ENCODE measurements at places on chromosomes 11 and 22.

GRCh38 chr11:121892863-121893262 is 223.2 kb downstream of the BLID start:
- no peak for DNase-seq

- peak; percentile 27 for DNase-seq
Measured at GRCh38 chr11:47724041-47724729, 9.0 kb upstream of the AGBL2 start.

DNA sequence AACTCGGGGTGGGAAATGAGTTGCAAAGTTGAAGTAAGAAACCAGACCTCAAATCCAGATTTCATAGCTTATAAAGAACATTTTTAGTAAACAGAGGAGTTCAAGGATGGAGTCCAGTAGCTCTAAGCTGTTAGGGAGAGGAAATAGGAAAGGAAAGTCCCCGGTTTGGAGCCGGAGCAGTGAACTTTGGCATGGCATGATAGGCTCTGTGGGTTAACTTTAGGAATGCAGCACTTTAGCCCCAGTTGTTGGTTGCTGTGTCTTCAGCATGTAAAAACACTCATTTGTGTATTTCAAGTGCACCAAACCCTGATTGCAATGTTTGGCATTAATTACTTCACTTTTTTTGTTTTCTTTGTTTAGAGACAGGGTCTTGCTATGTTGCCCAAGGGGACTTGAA is 8.6 kb upstream of the PIK3IP1 start:
- DNase-seq, result no peak

DNA sequence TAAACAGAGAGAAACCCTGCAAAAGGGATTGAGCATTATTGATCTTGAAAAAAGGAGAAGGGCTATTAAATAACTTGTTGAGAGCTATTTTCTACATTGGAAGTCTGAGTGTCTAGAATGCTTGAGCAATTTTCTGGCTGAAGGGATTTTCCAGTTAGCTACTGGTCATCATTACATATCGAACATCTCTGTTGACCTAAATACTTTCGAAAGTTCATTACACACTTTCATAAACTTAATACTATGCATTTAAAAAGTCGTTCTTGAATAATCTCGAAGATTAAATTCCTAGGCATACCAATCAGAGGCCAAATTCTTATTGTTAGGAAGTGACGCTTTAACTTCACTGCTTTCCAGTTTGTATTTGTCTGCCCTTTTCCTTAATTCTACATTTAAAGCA is 13.7 kb downstream of the ETS1 start:
- no peak for DNase-seq

DNA sequence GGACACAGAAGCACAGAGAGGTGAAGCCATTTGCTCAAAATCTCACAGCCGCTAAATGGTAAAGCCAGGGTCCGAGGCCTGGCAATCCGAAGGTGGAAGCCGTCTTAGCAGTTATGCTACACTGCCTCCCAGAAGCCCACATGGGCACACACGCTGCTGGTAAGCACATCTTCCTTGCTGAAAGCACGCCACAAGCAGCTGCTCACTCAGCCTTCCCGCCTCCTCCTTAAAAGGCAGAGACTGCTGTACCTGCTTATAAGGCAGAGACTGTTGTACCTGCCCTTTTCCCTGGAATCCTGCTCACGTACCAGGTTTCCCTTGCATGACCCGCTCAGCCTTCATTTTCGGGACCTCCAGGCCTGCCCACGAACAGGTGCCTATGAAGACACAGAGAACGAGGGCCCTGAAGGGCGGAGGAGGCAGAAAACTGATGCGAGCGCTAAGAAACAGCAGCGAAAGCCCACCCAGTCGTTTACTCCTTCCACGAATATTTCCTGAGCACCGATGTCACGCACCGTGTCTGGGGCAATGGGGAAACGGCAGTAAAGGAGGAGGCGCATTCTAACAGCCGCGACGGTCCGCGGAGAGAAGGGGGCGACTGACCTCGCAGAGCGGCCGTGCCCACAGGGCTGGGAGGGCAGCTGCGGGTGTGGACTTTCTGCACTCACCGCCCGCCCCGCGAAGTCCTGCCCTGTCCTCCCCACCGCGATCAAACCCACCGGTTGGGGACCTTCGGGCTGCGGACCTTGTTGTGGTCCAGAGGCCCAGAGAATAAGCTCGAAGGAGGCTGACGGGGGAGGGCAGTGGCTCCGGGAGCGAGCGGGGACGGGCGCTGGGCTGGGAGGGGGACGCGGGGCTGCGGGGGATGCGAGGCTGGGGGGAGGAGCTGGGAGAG is 13.0 kb downstream of the SPATA19 start:
- DNase-seq, result no peak

DNA sequence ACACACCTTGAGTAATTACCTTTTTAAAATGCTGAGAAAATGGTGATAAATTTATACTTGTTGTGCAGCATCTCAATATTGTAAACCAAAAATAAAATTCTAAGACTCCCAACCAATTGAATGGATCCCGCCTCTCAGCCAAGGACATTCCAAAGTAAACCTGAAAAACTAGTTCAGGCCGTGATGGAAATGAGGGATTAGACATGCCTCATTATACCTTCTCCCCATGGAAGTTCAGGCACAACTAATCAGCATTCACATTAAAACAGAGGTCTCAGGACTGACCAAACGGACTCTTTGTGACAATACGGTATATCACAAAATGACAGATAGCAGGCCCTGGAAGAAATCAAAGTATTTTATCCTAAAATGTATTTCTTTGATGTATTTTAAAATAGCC is 907.4 kb upstream of the RAG2 start:
- no peak for DNase-seq

DNA sequence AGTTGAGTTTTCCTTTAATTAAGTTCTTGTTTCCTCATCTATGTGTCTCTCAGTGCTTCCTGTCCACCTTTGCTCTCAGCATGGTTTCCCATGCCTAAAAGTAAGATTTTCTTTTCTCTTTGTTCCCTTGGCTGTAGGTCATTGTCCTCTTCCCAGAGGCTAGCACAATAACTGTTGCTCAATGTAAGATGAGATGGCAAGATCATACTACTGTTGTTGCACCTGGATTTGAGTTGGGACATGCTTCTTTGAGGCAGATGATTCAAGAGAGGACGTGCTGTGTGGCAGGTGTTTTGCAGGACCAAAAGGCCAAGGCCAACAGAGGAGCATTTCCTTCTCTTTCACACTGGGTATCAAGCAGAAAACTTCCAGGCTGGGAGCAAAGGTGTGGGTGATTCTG is 11.3 kb upstream of the NELL1 start:
- no peak for DNase-seq

DNA sequence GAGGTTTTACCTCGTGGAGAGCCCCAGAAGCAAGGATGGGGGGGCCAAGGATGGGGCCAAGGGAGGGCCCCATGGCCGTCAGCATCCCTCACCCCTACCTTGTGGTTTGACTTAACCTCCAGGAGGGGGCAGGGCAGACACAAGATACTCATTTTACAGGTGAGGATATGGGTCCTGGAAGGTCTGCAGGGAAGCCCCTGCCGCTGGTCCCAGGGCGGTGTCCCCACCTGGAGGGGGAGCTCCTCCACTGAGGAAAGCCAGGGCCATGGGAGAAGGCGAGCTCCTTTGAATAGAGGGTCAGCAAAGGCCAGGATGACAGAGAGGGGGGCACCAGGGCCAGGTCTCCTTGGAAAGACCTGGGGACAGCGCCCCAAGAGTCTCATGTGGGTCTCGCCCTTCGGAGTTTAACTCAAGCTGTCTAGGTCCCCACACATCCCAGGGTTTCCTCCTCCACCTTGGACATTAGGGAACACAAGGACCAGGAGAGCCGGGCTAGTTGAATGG is 5.9 kb upstream of the ADORA2A start:
- DNase-seq, result no peak

- no peak for DNase-seq
Measured at GRCh38 chr22:17451316-17451715, 82.1 kb downstream of the CECR2 start.

GRCh38 chr22:24105631-24106030 is 75.7 kb upstream of the SUSD2 start:
- DNase-seq, result no peak

DNA sequence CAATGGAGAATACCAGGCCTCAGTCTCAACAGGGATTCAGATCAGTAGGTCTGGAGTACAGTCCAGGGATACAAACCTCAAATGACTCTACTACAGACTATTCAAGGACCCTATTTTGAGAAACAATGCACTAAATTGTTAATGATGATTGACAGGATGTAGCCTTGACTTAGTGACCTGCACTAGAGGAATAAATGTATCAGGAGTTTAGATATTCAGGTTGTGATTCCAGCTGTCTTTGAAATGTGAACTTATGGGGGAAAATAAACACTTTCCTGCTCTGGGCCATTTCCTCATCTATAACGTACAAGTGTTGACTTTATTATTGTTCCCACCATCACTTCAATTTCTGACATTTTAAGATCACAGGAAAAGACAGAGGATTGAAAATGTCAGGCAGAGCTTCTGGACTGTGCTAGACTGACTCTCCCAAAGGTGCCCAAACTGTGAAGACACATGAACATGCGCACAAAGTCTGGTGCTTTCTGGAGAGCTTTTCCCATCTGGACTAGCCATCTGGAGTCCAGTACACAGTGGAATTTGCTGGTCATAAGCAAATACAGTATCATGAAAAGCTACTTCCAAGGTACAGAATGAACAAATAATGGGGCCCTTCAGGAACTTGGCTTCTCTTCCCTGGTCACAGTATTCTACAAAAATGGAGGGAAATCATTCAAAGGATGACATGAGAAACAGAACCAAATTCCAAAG is 110.4 kb downstream of the USP35 start:
- DNase-seq, result no peak

DNA sequence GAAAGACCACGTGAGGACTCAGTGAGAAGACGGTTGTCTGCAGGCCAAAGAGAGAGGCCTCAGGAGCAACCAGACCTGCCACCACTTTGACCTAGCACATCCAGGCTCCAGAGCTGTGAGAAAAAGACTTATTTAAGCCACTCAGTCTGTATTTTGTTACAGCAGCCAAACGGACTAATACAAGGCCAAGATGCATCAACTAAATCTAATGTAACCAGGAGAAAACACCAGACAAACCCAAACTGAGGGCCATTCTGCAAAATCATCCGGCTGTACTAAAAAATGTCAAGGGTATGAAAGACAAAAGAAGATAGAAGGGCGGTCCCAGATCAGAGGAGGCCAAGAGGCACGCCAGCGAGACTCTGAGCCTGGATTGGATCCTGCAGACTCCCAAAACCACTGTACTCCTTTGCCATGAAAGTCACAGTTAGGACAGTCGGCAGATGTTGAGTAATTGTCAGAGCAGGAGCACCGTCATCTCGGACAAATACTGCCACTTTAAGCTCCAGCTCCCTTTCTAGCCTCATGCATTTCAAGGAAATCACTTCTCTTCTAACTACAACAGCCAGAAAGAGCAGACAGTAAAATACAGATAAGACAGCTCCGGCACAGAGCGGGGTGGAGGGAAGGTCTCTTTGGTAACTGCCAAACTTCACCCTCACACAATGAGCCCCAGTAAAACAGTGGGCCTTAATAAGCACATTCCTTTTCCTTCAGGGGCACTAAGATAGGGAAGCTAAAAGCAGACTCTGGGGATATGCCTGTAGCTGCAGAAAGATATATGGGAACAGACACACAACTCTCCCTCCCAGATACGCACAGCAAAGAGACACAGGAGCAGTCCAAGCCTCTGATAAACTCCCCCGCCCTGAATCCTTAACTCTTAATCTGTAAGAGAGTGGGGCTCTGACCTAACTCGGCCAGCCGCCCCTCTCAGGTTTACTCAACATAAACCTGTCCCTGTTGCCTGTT is 3.5 kb upstream of the ZP1 start:
- DNase-seq, result no peak

DNA sequence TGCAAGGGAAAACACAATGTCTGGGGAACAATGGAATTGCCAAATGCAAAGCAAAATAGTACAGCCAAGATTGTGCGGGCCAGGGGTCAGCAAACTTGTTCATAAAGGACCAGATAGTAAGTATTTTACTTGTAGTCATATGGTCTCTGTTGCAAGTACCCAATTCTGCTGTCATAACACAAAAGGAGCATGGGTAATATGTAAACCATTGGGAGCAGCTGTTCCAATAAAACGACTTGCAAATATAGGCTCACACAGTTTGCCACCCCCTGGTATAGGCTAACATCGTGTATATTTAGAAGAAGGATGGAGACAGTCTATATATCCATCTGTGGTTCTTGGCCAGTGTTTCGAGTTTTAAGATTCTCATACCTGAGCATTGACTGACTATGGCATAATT is 15.6 kb downstream of the SDHAF2 start:
- DNase-seq, result no peak

- DNase-seq, result peak; percentile 19
Measured at GRCh38 chr11:5596607-5597201, at the start of gene TRIM6. TSS of gene TRIM6 (plus strand) at chr11:5596637. CDS start at chr11:5596898, 261 bp downstream.

DNA sequence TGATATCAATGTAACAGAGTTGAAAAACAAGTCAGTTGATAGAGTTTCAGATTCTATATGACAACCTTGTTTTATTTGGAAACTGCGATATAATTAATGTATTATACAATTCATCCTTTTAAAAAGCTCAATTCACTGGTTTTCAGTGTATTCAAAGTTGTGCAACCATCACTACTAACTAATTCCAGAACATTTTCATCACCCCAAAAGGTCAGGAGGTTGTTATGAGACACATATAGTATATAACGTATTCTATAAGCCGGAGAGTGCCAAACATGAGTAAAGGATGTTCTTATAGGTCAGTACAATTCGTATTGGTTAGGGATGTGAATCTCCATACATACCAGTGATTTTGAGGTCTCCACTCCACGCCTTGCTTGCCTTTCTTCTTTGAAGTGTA is 40.1 kb upstream of the UCP3 start:
- DNase-seq, result no peak

DNA sequence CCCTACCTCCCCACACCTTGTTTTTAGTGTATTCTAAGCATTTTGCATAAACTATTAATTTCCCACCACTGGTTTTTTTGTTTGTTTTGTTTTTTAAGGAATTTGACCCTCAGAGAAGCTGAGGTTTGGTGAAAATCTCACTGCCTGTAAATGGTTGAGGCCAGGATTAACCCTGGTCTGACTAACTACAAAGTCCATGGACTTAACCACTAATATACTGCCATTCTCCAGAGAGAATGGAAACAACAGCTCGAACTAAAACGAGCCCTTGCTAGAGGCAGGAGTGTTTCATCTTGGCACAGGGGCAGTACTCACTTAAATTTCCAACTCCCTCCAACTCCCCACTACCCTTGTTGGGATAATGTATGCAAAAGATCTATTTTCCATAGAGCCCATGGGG is 3.0 kb downstream of the CTNND1 start:
- no peak for DNase-seq

GRCh38 chr11:71172680-71173079 is 79.7 kb downstream of the SHANK2 start:
- no peak for DNase-seq

- no peak for DNase-seq
Measured at GRCh38 chr11:1854949-1855885, 2.3 kb downstream of the LSP1 start.

GRCh38 chr22:45309422-45310227 is at the start of gene FAM118A:
TSS of gene FAM118A (plus strand) at chr22:45309934. CDS start at chr22:45322380, 12,446 bp downstream.
- peak; percentile 78 for DNase-seq

DNA sequence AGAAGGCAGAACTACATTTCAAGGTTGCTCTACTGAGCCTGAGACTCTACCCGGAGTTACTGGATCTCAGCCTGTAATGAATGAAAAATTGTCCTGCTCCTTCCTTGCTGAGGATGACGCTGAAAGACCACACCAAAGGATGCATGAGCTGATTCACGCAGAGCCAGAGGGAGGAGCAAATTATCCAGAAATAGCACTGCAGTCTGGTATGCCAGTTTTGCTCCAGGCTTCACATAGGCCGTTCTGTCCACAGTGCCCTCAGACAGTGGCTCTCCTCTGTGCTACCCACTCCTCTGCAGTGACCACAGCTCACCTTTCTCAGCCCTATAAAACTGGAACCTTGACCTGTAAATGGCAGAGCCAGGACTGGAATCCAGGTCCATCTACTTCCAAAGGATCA is 79.3 kb upstream of the GALNT18 start:
- DNase-seq, result no peak

- DNase-seq, result no peak
Measured at GRCh38 chr11:61761440-61762222, 9.2 kb downstream of the MYRF start.

Measured in Kasumi-1 (cell line).